Posterior vena cava (tissue), 2 donors: ENCODE measurements at places on chromosomes 5 and 9.

DNA sequence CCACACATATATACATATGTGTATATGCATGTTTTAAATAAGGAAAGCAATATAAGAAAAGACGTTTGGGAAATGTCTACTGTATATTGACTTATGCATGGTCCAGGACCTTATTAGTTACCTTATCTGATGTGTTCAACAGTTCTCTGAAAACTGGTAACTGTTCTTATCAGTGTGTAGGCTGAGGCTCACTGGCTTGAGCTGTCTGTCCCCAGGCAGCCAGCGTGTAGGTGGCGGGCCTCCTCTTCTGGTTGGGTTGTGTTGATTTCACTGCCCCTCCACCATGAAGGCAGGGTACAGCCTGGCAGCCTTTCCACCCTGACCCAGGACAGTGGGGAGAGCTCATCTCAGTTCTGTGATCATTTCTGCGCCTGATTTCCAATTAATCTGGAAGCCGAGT is 38.7 kb upstream of the SEMA4D start:
- DNase-seq: no peak

- no peak for DNase-seq
Measured at GRCh38 chr9:136898483-136899100, 12.3 kb downstream of the TRAF2 start.

- no peak for DNase-seq
Measured at GRCh38 chr9:126363847-126364671, 37.4 kb downstream of the MVB12B start.

DNA sequence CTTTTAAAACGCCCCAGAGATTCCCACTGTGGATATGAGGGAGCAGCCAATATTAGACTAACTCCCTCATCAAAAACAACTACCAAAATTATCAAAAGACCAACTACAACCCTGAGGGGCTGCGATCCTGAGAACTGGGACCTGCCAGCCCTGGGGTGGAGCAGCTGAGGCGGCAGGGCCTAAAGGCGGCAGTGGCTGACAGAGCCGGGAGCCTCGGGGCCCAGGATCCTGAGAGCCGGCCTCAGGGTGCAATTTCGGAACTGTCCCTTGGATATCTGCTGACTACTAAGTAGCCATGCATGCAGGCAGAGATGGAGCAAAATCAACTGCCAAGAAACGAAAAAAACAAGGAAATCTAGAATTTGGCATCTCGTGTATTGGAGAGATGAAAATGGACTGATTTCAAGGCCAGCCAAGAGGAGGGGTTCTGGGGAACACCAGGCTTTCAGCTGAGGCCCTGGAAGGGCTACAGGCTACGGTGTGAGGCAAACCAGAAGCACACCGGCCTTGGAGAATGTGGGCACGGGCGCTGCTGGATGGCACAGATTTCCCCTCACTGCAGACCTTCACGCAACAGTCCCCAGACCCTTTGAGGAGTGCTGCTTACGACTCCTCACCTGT is 63.6 kb upstream of the UBAC1 start:
- DNase-seq: no peak

DNA sequence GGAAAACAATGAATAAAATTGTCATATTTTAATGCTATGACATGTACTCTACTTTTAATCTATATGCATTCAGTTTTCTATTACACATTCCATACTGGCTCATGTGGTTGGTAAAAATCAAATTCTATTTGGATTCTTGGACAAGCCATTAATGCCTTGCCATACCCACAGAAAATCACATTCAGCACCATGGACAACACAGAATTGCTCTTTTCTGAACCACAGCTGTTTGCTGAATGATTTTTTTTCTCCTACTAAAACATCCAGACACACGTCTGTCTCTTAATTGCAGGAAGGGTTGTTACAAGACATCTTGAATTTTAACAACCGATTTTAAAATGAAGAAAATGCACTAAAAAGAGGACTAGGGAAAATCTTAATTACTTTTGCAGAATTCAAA is 675.6 kb downstream of the BRINP1 start:
- DNase-seq: no peak

DNA sequence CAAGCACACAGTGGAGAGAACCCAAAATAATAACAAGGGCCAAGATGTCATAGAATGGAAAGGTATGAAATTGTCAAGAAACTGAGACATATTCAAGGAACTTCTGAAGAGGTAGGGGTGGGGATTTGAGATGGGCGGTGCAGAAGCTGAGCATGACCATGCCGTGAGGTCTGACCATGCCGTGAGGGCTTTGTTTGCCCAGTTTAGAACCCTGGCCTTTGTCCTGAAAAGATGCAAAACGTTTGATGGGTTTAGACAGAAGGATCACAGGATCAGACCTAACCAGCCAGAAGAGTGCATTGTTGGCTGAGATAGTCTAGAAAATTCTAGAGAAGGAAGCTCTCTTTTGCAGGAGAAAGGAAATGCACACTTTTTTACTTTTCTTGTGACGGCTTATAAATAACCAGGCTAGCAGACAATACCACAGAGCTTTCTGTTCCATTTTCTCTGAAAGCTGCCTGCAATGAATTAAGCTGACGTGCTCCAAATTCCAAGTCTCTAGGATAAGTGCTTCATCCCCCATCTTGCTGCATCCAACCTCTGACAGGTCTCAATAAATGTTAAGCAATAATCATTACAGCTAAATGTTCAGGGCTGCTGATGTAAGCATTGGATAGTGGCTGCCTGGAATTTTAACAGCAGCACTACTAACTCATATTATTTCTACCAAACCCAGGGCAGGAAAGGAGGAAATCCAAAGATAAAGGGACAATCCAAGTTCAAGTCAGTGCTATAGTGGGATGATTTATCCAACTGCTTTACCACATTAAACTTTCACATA is 110.9 kb upstream of the IL6ST start:
- no peak for DNase-seq
